HFF-Myc (cell line): ENCODE measurements at places on chromosomes 12 and 14.

DNA sequence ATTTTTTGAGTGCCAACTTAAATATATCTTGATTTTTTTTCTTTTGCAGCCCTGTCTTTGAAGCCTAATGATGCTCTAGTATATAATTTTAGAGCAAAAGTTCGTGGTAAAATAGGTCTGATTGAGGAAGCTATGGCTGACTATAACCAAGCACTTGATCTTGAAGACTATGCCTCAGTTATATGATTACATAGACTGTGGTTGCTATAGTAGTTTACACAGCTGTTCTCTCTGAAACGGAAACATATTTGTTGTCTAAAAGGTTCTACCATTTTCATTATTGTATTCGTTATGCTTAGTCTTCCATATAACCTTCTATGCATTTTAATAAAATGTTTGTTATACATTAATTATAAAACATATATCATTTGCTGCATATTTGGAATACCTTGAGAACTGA, 246.7 kb downstream of the TTC6 start:
- DNase-seq: no peak

DNA sequence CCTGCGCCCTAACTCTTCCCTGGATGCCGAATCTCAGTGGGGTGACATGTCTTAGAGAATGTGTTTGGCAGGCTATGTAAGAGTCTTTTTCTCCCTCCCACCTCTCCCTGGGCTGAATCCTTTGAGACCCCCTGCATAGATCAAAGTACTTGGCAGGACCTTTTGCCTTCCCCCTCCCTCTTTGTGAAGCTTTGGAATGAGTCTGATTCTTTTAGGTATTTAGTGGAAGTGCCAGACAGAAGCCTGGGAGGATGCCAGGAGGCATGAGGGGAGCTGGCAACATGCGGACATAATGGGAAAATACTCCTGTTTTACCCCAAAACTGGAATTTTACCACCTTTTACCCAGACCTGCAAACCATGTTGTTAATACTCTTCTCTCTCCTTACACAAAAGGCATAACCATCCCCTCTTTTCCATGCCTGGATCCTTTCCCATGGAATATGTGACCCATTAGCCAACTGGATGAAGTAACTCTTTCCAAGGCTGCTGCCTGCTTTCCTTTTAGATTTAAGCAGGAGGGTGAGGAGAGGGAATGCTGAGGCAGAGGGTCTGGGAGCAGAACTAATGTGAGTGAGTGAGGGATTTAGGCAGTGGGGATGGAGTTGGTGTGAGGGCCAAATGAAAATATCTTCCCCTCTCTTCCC, 41.7 kb downstream of the TTLL5 start:
- DNase-seq: no peak

DNA sequence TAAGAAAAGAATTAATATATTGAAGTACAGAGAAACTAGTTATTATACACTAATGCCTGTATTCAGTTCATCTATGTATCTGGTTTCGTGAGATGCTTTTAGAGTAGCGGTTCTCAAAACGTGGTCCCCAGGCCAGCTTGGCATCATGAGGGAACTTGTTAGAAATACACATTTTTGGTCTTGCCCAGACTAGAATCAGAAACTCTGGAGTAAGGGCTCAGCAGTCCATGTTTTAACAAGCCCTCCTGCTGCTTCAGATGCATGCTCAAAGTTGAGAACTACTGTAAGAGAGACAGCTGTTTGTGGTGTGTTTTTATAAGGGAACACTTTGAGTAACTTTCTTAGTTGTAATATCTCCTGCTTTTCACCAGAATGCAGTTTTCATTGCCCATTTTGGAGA, 18.1 kb downstream of the GPATCH2L start:
- no peak for DNase-seq

- DNase-seq: peak; percentile 48
Measured at GRCh38 chr12:77725611-77726010, 105.1 kb upstream of the NAV3 start.

DNA sequence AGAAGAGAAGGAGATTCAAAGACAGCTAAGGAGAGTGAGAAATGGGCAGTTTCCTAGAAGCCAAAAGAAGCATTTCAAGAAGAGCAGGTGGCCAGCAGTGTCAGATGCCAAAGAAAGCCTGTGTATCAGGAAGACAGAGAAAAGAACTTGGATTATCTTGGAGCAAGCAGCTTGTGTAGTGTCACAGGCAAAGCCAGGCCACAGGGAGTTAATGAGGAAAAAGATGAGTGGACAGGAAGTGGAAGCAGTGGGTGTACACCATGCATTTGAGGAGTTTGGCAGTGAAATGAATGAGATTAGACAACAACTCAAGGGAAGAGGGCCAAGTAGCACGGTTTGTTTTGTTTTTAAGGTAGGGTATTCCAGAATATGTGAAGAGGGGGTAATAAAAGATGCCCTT, 5.6 kb upstream of the MYH7 start:
- DNase-seq: no peak

- DNase-seq: no peak
Measured at GRCh38 chr12:113261847-113262470, 40.7 kb downstream of the TPCN1 start.
